Caki2 (cell line): ENCODE measurements at places on chromosomes 2 and 18.
A peak's percentile ranks its signal among the peaks of the same experiment; 100 is the strongest.

- DNase-seq = no peak
These were observed 116.2 kb downstream of the METTL8 start for GRCh38 chr2:171317492-171318125.

- DNase-seq = no peak
These were observed 16.3 kb upstream of the ITGAV start for GRCh38 chr2:186573531-186573930.

GRCh38 chr2:68195096-68195495, 37.4 kb downstream of the PNO1 start:
- DNase-seq = no peak

DNA sequence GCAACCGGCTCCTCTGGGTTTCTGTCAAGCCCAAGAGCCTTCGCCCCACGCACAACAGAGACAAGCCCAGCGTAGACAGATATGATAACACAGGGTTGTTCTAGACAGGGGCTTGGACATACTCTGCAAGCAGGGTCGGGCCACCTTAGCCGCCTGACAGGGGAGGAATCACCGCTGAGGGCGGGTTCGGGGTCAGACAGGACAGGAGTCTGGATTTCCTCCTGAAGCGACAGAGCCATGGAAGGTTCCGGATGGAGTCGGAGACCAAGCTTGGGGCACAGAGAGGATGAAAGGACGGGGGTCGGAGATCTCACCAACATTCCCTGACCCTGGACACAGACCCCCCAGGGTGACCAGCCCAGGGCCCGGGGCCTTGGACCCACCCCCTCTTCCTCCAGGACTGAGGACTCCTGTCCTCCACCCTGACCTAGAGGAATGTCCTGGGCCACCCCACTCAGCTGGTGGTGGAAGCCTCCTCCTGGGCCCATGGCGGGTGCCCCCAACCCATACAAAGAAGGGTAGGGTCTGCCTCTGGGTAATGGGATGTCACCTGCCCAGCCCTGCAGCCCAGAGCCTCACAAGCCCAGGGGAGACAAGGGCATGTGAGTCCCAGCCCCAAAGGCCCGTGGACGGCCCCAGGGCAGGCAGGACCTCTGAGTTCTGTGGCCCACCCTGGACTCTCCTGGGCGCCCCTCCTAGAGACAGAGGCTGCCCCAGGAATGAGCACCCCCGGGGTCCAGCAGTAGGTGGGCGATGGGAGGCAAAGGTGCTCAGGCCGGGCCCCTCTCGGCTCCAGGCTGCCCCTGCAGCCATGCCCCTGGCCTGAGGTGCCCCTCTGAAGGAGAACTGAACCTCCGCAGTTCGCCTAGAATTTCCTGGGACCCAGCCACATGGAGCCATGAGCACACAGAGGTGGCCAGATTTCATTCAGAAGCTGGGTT, 44.1 kb upstream of the GPC1 start:
- DNase-seq = no peak

- no peak for DNase-seq
These were observed 35.0 kb downstream of the ADD2 start for GRCh38 chr2:70732766-70733645.

- no peak for DNase-seq
These were observed 17.3 kb upstream of the TRIM43 start for GRCh38 chr2:95574506-95574905.

DNA sequence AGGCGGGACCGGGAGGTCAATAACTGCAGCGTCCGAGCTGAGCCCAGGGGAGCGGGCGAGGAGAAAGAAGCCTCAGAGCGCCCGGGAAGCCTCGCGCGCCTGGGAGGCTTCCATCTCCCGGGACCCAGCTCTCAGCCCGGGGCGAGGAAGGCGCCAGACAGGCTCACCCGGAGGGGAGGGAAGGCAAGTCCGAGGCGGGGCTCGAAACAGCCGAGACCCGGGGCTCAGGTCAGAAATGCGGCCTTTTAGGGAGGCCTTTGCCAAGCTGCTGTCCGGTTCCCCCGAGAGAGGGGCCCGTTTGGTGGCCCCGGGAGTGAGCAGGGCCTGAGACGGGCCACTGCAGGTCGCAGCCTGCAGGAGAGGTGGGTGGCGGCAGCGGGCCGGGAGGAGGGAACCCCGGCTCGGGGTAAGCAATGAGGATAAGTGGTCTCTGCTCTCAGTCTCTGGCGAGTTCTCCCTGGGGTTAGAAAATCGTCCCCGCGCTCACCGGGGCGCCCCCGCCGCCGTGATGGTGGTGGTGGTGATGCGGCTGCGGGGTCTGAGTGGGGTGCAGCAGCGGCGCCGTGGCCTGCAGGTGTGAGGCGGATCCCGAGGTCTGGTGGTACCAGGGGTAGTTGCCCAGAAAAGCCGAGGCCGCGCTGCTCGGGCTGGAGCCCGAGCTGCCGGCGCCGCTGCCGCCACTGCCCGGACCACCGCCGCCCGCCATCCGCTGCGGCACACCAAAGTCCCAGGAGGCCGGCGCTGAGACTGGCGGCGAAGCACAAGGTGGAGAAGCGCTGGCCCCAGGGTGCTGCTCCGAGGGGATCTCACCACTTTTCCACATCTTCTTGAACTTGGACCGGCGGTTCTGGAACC, 2.4 kb downstream of the DLX2 start:
- DNase-seq = no peak

DNA sequence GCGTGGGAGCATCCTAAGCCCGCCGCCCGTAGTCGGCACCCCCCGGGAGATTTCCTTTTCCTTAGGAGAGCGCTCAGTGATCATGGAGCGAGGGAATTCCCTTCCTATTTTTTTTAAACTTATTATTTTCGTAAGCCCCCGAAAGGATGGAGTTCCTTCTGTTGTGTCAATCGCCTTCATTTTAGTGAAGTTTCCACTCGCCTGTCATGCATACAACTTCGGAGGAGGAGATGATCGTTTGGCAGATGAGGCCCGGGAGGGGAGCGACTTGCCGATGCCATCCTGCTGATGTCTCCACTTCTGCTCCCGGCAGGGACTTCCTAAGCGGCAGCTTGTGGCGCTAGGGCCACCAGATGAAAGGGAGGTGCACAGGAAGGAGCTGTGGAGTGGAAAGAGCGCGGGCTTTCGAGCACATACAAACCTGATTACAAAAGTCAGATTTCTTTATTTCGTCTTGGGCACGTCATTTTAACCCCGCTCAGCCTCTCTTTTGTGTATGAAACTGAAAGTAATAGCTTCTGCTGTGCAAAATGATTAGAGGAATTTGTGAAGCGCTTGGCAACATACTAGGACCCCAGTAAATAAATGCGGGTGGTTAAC, at the start of gene ADGRF3:
ADGRF3 (minus strand) TSS at position 336 of the 600 bp plus-strand sequence. CDS start 555 bp downstream, outside the sequence.
- DNase-seq = peak; percentile 64

DNA sequence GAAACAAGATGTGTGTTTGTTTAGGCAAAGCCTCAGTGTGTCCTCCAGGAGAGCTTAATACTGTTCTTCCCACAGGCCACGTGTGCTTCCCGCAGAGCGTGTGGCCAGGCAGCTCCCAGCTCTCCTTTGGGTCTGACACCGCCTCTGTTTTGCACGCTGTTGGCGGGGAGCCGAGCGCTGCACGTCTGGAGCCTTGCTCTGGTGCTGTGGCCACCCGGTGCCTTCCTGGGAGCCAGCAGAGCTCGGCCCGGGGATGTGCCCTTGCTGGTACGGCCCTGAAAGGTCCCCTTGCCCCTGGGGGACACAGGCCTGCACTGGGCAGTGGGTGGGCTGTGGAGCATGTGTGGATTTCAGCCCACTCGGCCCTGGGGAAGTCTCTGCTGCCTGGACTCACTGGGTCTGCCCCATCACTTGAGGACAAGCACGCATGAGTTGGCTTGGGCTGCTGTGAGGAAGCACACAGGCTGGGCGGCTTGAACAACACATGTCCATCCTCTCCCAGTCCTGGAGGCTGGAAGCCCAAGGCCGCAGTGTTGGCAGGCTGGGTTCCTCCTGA, 160.7 kb upstream of the HDAC4 start:
- DNase-seq = no peak

- no peak for DNase-seq
These were observed 453.0 kb downstream of the ARHGAP15 start for GRCh38 chr2:143582046-143582747.

DNA sequence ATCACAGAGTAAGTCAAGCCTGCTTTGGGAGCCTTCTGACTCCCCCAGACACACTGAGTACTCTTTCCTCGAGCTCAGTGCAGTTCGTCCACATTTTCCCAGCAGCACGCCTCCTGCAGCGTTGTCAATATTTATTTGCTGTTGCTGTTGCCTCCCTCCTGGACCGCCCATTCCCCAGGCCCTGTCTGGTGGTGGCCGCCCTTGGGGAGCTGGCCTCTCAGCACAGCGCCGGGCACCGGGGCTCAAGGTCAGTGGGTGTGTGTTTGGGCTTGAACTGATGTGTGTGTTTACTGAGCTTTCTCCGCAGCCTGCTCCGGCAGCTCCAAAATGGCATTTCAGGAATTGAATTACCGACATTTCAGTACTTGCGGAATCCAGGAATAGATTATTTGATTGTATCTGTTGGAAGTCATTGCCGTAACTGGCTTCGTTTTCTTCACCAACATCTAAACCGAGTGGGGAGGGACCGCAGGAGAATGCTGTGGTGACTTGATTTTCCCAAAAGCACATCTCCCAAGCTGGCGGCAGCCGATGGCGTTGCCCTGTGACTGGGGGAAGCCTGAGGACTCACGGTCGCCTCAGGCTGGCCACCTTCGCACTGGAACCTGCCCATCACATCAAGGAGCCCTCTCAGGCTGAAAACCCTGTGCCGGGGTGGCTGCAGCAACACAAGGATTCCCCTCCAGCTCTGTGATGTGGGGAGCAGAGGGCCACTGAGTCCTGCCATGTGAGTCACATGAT, 66.0 kb downstream of the HPCAL1 start:
- no peak for DNase-seq

DNA sequence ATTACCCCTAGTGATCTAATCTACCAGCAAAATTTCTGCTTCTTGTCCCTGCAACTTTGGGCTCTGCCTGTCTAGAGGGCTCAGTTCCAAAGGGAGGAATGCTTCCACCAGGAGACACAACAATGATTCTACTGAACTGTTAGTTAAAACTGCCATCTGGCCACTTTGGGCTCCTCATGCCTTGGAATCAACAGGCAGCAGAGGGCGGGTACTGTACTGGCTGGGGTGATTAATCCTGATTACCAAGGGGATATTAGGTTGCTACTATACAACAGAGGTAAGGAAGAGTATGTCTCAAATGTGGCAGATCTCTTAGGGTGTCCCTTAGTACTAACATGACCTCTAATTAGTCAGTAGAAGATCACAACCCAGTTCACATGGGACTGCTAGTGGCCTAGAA, 21.4 kb downstream of the HADHA start:
- DNase-seq = no peak

DNA sequence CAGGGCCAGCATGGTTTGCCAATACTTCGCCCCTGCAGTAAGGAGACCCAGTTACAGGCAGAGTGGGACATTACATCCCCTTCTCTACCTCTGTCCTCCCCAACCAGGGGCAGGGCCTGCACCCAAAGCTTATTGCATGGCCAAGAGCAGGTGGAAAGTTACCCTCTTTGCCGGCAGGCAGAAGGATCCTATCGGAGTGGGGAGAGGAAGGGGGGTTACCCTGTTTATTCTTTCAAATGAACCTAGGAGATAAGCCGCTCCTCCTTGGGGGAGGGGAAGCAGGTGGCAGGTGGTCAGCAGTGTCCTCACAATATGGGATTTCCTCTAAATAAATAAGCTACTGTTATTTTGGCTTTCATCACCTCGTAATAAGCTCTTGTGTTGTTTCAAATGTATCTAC, 53.9 kb downstream of the SPATS2L start:
- no peak for DNase-seq

GRCh38 chr2:170076189-170076588, 101.8 kb upstream of the MYO3B start:
- DNase-seq = no peak

GRCh38 chr2:188326290-188326668, 34.6 kb downstream of the GULP1 start:
- DNase-seq = no peak

GRCh38 chr2:857937-858336, 92.7 kb upstream of the SNTG2 start:
- no peak for DNase-seq

DNA sequence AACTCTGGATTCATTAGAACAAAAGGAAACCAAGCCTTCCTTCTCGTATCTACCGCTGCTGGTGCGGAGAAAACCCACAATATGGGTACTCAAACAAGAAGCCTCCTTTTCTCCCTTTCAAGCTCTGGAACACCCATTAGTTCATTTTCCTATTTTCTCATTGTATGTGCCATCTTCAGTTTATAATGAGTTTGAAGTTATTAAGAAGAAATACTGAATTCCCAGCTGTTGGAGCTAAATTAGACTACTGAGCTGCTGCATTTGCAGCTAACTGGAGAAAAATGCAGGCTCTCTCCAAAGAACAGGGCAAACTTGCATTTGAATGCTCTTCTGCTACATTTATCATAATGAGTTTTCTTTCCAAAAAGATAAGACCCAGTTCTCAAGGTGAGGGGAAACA, 398.5 kb downstream of the NBAS start:
- no peak for DNase-seq

GRCh38 chr2:195257979-195258378, 399.0 kb upstream of the SLC39A10 start:
- no peak for DNase-seq

DNA sequence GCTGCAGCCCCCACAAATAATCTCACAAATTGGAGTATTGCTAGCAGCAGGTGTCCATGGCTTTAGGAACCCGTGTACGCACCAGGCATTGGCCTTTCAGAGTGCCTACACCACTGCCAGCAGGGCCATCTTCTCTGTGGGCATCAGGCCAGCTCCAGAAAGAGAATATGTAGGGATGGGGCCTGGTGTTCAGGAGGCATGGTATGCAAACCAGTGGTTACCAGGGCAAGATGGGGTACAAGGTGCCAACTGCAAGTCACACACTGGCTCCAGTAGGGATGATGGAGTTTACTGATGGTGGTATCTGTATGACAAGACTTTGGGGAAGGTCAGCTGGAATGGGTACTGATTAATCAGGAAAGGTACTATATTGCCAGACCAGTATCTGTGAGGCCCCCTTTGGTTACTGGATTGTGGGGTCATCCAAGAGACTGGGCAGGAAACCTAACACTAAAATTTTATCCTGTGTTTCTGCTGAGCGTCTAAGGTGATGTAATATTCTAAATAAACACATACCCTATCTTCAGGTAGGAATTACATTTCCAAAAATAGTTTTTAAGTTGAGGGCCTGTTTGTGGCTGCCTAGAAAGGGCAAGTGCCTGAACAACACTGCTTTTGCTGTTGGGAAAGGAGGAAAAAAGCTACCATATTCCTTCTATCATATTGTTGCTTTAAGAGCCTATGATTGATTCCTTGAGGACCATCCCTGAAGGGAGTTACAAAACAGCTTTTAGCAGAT, 9.0 kb downstream of the CNOT9 start:
- no peak for DNase-seq

DNA sequence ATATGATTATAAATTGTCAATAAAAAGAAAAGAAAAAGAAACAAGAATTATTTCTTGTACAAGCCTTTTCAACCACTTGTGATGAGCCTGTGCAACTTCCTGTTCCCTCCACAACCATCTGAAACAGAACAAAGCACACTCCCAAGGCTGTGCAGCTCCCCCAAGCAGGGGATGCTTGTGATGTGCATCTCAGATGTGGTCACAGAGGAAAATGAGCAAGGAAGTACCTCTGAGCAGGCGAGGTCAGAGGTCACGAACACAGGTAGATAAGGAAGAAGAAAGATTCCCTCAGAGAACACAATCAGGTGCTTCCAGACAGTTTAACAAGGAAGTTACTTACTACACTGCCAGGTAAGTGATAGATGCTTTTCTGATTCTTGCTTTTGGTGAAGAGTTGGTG, 274.8 kb upstream of the SLC39A10 start:
- no peak for DNase-seq

GRCh38 chr18:45954070-45954934, 12.8 kb downstream of the EPG5 start:
- DNase-seq = no peak

- peak; percentile 57 for DNase-seq
These were observed 458 bp downstream of the HYCC2 start for GRCh38 chr2:201070948-201071478.

GRCh38 chr2:6353669-6354068, 512.0 kb downstream of the CMPK2 start:
- DNase-seq = no peak
